Stimulated activated CD8-positive, alpha-beta memory T cell treated with anti-CD3 and anti-CD28 coated beads, Interleukin-15, amount 100 ng/mL, for 4 hours (primary cell): ENCODE measurements at places on chromosomes 3 and 15.

- no peak for DNase-seq
Observed at GRCh38 chr3:152317956-152318355, 49.2 kb downstream of the MBNL1 start.

- no peak for DNase-seq
Observed at GRCh38 chr3:113573728-113574127, 41.4 kb downstream of the SIDT1 start.

- no peak for DNase-seq
Observed at GRCh38 chr3:52136513-52136912, 17.7 kb downstream of the POC1A start.

GRCh38 chr3:15438983-15439382 is 11.6 kb downstream of the EAF1 start:
- DNase-seq = no peak

DNA sequence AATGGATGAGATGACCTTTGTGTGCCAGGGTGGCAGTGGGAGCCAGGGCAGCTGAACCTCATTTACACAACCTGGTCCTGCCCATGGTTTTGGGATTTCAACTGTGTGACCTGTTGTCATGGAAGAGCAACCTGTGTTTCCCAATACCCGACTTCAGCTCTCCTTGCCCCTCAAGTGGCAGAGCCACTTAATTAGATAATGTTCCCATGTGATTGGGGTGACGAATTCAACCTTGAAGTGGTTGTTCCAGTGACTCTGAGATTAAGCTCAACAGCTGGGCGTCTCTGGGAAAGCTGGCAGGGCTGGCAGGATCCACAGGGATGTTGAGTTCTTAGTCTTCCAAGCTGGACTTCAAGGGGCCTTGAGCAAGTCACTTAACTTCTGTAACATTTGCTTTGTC is 71.0 kb downstream of the THSD4 start:
- DNase-seq = no peak

GRCh38 chr15:85063088-85063487 is 81.4 kb downstream of the PDE8A start:
- DNase-seq = no peak

DNA sequence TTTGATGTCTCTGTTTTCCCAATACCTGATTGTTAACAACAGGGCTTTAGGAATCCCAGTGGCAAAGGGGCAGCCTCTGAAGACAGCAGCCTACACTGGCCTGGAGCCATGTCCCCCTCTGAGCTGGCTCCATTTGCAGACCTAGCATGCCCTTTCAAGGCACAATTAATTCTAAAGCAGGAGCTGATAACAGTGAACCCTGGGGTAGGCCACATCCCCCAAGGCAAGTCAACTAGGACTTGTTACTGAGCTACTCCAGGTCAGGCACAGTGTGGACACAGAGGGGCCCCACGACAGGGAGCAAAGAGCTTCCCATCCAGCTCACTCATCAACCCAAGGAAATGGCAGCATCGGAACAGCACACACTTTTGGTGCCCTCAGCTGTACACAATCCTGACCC is 51.9 kb downstream of the SPSB4 start:
- no peak for DNase-seq

- no peak for DNase-seq
Observed at GRCh38 chr3:60660026-60660425, 591.2 kb downstream of the FHIT start.

DNA sequence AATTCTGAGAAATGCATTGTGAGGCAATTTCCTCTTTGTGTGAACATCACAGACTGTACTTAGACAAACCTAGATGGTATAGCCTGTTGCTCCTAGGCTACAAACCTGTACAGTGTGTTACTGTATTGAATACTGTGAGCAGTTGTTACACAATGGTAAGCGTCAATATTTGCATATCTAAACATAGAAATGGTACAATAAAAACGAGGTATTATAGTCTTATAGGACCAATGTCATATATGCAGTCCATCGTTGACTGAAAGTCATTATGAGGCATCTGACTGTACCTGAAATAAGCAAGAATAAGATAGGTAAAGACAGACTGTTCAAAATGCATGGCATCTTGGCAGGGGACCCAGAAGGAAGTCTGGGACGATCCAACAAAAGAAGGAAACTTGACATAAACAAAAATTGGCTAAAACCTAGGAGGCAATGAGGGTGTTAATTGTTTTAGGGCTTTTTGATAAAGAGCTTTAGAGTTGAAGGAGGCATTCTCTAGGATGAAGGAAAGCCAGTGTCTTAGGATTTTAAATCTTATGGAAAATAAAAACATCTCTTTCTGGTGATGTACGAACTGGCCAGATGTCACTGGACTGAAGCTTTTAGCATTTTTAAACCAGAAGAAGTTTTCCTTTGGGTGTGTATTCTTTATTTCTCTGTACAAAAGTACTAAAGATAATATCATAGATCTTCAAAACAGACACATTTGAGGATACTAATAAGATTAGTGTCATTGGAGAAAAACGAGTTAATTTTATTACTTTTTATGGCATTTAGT is 9.2 kb upstream of the SPRED1 start:
- no peak for DNase-seq

GRCh38 chr3:58899159-58899952 is 150.5 kb downstream of the CFAP20DC start:
- peak; percentile 8 for DNase-seq

GRCh38 chr3:52019352-52020080 is 23.8 kb upstream of the RPL29 start:
- DNase-seq = no peak

- DNase-seq = no peak
Observed at GRCh38 chr3:78737988-78738387, 1029.8 kb downstream of the ROBO1 start.

DNA sequence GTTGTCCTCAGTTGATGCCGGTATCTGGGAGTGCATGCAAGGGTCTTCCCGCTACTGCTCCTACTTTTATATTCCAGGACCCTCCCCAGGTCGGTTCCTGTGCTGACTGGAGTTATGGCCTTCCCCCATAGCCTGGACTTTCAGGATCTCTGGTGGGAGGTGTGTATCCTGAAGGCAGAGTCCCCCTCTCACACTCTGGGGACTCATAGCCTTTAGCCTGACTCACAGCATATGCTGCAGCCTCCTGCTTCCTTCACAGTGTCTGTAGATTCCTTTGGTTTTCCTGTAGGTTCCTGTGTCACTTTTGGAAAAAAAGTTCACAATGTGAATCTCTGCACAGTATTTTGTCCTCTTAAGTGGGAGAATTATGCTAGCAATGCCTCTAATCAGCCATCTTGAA is 180.6 kb upstream of the RBMS3 start:
- DNase-seq = no peak

- DNase-seq = peak; percentile 66
Observed at GRCh38 chr15:74489518-74490338, 28.8 kb upstream of the UBL7 start.

DNA sequence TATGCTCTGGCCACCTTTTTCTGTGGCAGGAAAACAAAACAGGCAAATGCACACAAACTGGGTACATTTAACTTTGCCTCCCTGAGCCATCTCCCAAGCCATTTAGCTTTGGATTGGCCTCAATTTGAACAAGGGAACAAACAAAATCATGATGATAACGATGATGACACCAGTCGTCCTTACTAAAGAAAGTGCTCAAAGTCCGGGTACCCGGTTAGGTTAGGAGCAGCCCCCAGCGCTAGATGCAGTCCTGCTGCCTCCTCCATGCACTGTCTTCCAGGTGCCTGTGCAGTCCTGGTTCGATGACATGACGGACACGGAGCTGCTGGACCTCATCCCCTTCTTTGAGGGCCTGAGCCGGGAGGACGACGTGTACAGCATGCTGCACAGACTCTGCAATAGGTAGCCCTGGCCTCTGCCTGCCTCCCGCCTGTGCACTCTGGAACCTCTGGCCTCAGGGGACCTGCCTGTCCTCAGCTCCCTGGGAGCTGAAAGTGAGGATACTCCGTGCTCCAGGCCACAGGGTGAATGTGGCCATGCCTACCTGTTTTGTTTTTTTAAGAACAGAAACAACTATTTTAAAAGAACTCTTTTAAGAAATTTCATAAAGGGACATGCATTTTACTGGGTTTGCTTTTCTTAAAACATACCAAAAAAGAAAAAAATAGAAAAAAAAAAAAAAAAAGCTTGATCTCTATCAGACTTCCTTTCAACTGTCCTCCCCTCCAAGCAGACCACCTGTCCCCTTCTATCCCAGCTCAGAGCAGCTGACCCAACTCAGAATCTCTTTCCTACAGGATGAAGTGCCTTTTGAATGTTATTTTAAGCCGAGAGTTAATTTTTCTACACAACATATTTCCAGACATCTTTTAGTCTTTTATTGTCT is 9.9 kb upstream of the VILL start:
- no peak for DNase-seq

DNA sequence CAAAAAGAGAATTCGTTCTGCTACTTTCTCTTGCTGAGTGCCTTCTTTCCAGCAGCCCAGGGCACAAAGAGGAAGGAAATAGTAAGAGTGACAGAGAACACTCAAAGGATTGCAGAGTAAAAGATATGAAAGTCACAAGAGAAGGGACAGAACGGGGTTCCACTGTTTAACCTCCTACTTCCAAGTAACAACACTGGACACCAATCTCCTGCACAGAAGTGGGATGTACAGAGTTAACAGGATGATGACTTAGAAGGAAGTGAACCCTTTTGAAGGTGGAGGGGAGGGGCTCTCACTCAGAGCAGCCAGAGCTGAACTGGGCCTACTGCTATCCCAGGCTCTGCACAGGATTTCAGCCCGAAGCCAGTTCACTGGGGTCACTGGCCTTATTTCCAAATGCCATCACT is 130.1 kb upstream of the PRICKLE2 start:
- no peak for DNase-seq

- DNase-seq = no peak
Observed at GRCh38 chr15:35596285-35596684, 50.3 kb upstream of the DPH6 start.

- no peak for DNase-seq
Observed at GRCh38 chr15:65936282-65936681, 67.0 kb downstream of the RAB11A start.

DNA sequence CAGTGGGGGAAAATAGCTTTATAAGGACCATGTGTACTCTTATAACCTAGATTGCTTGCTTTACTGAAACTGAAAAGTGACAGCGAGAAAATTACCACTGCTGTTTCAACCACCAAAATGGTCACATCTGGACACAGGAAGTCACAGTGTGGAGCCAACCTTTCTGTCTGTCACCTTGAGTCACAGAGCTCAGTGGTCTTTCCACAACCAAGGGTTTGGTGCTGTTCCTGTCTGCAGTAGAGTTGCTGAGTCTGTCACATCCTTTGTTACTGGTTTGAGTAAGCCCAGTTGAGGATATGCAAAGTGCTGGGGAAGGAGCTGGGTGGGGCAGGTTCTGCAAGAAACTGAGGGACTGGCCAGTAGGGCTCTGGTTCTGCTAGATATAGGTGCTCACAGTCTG is 139.1 kb upstream of the EIF1B start:
- DNase-seq = no peak

DNA sequence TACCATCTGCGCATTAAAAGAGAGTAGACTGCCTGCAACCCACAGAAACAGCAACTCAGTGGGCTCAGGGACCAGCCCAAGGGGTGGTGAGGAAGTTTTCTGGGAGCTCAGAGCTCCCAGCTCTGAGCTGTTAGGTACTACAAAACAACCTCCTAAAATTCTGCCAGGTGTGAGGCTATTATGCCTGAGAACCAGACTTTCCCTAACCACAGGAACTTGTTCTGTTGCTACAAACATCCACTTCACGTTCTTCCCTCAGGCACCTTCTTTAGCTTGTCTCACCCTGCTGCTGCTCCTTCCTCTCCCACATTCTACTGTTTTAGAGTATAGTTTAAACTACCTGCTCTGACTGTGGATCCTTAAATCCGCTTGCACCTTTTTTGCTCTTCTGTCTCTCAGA is 399.4 kb downstream of the ROBO1 start:
- DNase-seq = no peak

DNA sequence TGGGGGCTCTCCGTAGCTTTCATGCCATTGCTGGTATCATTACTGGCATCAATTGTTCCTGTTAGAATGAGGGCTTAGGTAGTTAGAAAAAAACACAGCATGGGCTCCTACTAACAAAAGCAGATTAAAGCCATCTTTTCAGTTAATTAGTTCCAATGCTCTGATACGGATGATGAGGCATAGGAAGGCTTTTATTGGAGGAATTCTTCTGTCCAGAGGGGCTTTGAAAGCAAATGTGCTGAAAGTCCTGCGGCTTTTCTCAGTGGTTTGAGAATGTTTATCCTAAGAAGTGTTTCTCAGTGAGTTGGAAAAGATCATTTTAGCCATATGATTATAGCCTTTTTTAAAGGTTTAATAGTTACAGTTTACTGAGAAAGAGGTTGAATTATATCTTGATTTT is 198.5 kb downstream of the THSD4 start:
- no peak for DNase-seq

DNA sequence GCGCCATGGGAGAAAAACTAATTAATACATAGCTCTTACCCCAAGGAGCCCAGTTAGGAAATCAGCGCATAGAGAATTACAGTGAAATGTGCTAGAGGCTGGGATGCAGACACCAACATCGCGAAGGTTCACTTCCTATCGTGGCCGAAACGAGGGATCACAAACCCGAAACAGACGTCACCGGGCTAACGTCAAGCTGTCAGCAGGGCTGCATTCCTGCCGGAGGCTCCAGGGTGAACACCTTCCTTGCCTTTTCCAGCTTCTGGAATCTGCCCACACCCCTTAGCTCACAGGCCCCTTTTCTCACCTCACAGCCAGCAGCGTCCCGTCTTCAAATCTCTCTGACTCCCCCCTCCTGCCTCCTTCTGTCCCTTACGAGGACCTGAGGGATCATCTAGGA is 13.0 kb downstream of the GP5 start:
- DNase-seq = no peak

- DNase-seq = no peak
Observed at GRCh38 chr3:160472344-160472743, 22.8 kb upstream of the TRIM59 start.

DNA sequence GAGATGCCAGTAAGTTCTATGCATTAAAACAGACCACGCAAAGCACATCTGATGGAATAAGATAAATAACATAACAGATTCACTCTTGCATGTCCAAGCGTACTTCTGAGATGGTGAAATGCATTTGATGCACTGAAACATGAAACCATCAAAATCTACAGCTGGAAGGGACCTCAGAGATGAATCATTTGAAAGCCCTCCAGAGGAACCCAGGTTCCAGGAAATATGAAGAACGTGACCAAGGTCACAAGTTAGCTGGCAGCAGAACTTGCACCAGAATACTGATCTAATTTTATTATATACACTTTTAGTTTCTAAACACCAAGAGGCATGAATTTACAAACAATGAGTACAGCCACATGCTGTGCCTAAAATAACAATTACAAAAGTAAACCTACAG is 957.1 kb downstream of the FHIT start:
- no peak for DNase-seq

GRCh38 chr3:14935592-14936345 is 11.6 kb upstream of the NR2C2 start:
- DNase-seq = no peak

DNA sequence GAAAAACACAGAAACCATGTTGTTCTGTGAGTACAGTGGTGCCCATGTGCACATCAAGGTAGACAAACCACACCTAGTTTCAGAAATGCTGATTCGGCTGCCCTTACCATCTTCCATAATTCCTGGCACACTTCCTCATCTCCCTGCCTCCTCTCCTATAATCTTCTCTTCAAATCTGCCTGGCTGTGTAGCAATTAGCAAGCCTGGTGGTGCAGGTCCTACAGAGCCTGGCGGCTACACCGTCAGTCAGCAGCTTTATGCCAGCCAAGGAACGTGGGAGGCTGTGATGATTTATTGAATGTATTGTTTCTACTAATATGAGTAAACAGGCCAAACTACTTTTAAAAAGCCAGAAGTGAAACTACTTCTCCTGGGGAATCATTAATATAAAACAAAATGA is 106.8 kb downstream of the SEMA6D start:
- DNase-seq = no peak

- no peak for DNase-seq
Observed at GRCh38 chr15:92510163-92510882, 116.6 kb downstream of the ST8SIA2 start.
